SJCRH30 (cell line): ENCODE measurements at places on chromosomes 2 and 18.

DNA sequence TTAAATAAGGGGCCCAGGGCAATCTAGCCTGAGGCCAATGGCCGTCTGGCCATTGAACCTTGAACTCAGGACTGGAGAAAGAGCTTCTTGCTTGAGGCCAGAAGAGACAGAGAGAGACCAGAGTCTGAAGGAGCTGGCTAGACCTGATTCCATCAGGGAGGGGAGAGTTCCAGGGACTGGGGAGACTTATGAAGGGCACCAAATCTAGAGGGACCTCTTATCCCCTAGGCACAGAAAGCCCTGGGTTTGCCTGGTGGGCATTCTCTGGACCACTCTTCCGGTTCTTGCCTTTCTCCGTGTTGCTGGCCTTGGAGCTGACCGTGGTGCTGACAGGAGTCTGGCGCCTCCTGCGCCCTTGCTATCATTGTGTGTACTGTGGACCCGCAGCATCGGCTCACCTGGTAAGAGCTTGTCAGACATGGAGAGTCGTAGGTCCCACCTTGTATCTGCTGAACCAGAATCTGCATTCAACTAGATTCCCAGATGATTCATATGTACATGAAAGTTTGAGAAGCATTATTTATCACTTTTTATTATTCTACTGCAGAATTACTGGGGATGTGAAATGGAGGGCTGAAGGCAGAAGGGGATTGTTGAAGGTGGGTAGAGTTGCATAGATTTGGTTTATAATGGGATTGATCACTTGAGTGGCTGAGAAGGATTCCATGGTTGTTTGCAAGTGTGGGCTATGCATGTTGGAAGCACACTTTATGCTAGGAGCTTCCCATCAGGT, 4.3 kb upstream of the TRPM8 start:
- no peaks in the 10 kb centered on the region for H3K36me3 ChIP-seq
- H3K4me1 ChIP-seq, result no peaks in the 10 kb centered on the region
- DNase-seq, result peak; percentile 70
- H3K27me3 ChIP-seq, result no peaks in the 10 kb centered on the region
- no peak overlapping the region for H3K4me3 ChIP-seq
- no peak overlapping the region for H3K27ac ChIP-seq

DNA sequence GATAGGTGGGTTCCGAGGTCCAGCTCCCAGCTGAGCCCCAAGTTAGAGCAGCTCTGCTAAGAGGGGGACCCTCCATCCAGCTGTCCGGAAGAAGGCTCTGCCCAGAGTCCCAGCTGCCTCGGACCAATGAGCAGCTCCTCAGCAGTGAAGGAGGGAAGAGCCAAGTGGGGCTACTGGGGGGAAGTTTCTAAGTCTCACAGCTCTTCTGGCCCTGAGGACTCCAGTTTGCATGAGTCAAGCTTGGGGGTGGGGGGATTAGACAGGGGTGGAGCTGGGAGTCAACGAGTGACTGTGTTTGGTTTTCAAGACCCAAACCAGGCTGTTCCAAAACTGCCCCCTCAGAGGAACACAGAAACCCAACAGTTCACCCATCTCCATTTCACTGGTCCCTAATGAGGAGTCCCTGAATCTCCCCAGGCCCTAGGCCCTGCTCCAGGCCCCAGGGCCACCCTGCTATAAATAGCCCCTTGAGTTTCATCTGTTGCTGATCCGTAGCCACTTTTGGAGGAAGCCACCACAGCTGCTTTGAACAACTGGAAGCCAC, 100.9 kb downstream of the TNS1 start:
- H3K27ac ChIP-seq, result peak overlapping the region; percentile 38
- no peak overlapping the region for H3K4me3 ChIP-seq
- H3K27me3 ChIP-seq, result no peaks in the 10 kb centered on the region
- peak; percentile 48 for DNase-seq
- peaks cover 8% of the 10 kb centered on the region for H3K4me1 ChIP-seq

DNA sequence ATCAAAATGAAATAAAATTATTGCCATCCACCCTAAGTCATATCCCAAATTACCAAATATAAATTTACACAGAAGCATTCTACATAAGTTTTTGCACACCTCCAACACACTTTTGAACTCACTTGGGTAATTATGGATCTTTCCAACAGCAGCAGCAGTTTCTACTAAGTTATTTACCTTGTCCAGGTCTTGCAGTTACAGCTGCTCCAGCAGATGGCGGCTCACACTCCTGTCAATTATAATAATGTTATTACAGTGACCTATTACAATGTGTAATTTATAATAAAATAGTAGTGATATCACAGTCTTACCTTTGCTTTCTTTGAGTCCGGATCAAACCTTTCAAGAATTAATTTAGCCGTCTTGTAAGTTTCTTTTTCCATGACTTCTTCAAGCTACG, 37.9 kb downstream of the LNPK start:
- no peaks in the 10 kb centered on the region for H3K4me1 ChIP-seq
- H3K27ac ChIP-seq, result no peak overlapping the region
- H3K27me3 ChIP-seq, result no peaks in the 10 kb centered on the region

DNA sequence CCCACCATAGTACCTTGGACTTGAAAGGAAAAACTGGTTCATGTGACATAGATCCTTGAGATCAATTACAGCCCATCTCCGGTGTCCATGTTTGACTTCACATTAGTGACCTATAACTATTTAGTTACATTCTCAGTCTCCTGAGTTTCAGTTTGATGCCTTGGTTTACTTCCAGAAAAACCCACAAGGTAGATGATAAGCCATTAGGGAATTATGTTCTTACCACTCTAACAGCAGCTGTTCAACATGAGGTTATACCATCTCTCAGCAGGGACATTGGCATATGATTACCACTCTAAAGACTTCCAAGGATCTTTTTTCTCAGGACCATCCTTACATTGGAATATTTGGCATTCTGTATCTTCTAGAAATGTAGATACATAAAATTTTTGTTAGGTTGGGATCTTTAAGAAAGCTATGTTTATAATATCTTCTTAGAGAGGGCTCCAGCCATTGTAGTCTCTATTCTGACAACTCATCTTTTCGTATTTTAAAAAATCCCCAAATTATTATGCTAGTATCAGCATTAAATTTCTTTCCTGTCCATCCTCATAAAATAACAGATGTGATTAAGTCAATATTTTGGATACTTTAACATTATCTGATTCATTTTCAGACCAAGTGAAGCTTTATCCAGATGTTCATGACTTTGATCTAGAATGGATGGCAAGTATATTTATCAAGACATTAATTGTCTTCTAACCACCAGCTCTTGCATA, 258.9 kb downstream of the RDH14 start:
- H3K27ac ChIP-seq, result peak overlapping the region; percentile 75
- peak; percentile 44 for DNase-seq
- no peak overlapping the region for H3K4me3 ChIP-seq
- no peaks in the 10 kb centered on the region for H3K27me3 ChIP-seq

GRCh38 chr2:190789074-190790004, 91.3 kb upstream of the GLS start:
- DNase-seq, result no peak
- no peak overlapping the region for H3K27ac ChIP-seq
- no peaks in the 10 kb centered on the region for H3K27me3 ChIP-seq
- peaks cover 11% of the 10 kb centered on the region for H3K4me1 ChIP-seq

GRCh38 chr2:171706152-171706803, 19.0 kb downstream of the DYNC1I2 start:
- H3K27me3 ChIP-seq, result no peaks in the 10 kb centered on the region
- H3K4me3 ChIP-seq, result no peak overlapping the region
- DNase-seq, result no peak
- peaks cover 21% of the 10 kb centered on the region for H3K36me3 ChIP-seq
- peaks cover 4% of the 10 kb centered on the region for H3K4me1 ChIP-seq

GRCh38 chr2:71548646-71549425, 95.5 kb downstream of the DYSF start:
- H3K4me3 ChIP-seq, result no peak overlapping the region
- DNase-seq, result peak; percentile 89
- H3K36me3 ChIP-seq, result peaks cover 3% of the 10 kb centered on the region; the same call in 1 of the 2 replicates
- H3K27me3 ChIP-seq, result no peaks in the 10 kb centered on the region
- peaks cover 6% of the 10 kb centered on the region for H3K4me1 ChIP-seq
- peak overlapping the region; percentile 17 for H3K27ac ChIP-seq

- H3K4me3 ChIP-seq, result no peak overlapping the region
- no peaks in the 10 kb centered on the region for H3K36me3 ChIP-seq
- H3K27me3 ChIP-seq, result no peaks in the 10 kb centered on the region
- no peak for DNase-seq
- no peaks in the 10 kb centered on the region for H3K4me1 ChIP-seq
Measured at GRCh38 chr2:180048251-180048650, 41.2 kb upstream of the CWC22 start.

- no peaks in the 10 kb centered on the region for H3K36me3 ChIP-seq
- peaks cover 7% of the 10 kb centered on the region for H3K27me3 ChIP-seq
- no peak overlapping the region for H3K4me3 ChIP-seq
- no peak overlapping the region for H3K27ac ChIP-seq
- H3K4me1 ChIP-seq, result no peaks in the 10 kb centered on the region
- DNase-seq, result no peak
Measured at GRCh38 chr2:21041943-21042707, 1.7 kb downstream of the APOB start.

GRCh38 chr2:17661460-17661859, 92.2 kb downstream of the SMC6 start:
- H3K4me3 ChIP-seq, result no peak overlapping the region
- H3K27ac ChIP-seq, result no peak overlapping the region
- DNase-seq, result no peak
- H3K36me3 ChIP-seq, result peaks cover 40% of the 10 kb centered on the region

GRCh38 chr2:71702971-71703898, 249.9 kb downstream of the DYSF start:
- DNase-seq, result no peak
- H3K27me3 ChIP-seq, result peaks cover 3% of the 10 kb centered on the region; the same call in 1 of the 2 replicates
- no peak overlapping the region for H3K4me3 ChIP-seq
- no peaks in the 10 kb centered on the region for H3K36me3 ChIP-seq
- peaks cover 38% of the 10 kb centered on the region for H3K4me1 ChIP-seq

DNA sequence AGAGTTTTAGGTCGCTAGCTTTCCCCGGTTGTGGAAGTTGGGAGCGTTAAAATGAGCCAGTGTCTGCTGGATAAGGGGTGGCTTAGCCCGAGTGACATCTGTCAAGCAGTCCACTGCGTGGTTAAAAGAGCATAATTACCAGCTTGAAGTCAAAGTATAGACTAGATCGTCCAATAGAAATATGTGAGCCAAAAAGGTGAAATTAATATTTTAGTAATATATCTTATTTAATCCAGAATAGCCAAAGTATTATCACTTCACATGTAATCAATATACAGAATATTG, 654 bp downstream of the COMMD1 start:
- H3K4me1 ChIP-seq, result no peaks in the 10 kb centered on the region
- no peaks in the 10 kb centered on the region for H3K27me3 ChIP-seq
- DNase-seq, result no peak
- H3K4me3 ChIP-seq, result peak overlapping the region; percentile 73
- H3K36me3 ChIP-seq, result no peaks in the 10 kb centered on the region

GRCh38 chr2:74571058-74571457, 16.5 kb downstream of the DOK1 start:
- H3K4me1 ChIP-seq, result no peaks in the 10 kb centered on the region
- H3K4me3 ChIP-seq, result no peak overlapping the region
- H3K36me3 ChIP-seq, result no peaks in the 10 kb centered on the region
- H3K27ac ChIP-seq, result no peak overlapping the region
- H3K27me3 ChIP-seq, result peaks cover 13% of the 10 kb centered on the region; the same call in 1 of the 2 replicates

DNA sequence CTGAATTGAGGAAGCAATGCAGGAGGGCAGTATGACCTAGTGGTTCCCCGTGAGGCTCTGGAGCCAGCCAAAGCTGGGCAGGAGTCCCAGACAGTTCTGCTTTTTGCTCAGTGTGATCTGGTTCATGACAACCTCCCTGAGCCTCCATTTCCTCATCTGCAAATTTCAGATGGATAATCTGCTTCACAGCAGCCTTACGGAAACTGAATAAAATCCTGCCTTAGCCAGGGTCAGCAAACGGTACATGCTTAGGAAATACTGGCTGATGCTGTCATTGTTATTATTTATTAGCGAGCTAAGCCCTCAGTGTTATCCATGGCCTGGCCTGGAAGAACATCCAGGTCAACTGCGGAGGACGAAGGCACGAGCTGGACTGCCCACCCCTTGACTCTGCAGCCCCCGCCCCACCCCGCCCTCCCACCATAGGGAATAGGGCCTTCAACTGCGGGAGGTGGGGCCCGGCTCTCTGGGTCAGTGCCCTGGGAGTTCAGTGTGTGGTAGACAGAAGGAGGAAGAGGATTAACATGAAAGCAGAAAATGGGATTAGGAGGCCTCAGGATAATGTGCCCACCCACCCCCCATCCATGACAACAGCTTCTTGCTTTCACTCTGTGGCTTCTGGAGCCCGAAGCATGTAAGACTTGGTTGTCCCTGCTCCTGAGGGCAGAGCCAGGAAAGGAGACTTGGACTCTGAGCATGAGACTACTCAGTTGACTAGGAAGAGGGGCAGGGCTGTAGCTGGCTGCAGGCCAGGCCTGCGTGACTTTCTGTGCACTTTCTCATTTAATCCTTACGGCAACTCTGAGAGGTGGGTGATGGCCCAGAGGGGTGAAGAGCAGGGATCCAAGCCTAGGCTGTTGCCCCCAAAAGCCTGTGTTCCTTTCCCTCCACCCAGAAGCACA, 13.1 kb downstream of the PKDCC start:
- DNase-seq, result peak; percentile 79
- H3K4me1 ChIP-seq, result peaks cover 74% of the 10 kb centered on the region
- H3K4me3 ChIP-seq, result no peak overlapping the region
- H3K36me3 ChIP-seq, result peaks cover 42% of the 10 kb centered on the region

- no peaks in the 10 kb centered on the region for H3K4me1 ChIP-seq
- no peak overlapping the region for H3K27ac ChIP-seq
- DNase-seq, result no peak
- no peaks in the 10 kb centered on the region for H3K27me3 ChIP-seq
Measured at GRCh38 chr2:235776531-235776930, 282.7 kb downstream of the AGAP1 start.

GRCh38 chr2:99593692-99594427, 104.0 kb upstream of the REV1 start:
- peaks cover 13% of the 10 kb centered on the region for H3K27me3 ChIP-seq
- no peaks in the 10 kb centered on the region for H3K4me1 ChIP-seq

- no peak overlapping the region for H3K27ac ChIP-seq
- peaks cover 41% of the 10 kb centered on the region for H3K36me3 ChIP-seq
- no peaks in the 10 kb centered on the region for H3K27me3 ChIP-seq
- no peaks in the 10 kb centered on the region for H3K4me1 ChIP-seq
- no peak for DNase-seq
- H3K4me3 ChIP-seq, result no peak overlapping the region
Measured at GRCh38 chr2:69122271-69122670, 109.3 kb downstream of the ANTXR1 start.

- H3K27ac ChIP-seq, result no peak overlapping the region
- H3K27me3 ChIP-seq, result no peaks in the 10 kb centered on the region
- no peaks in the 10 kb centered on the region for H3K36me3 ChIP-seq
- H3K4me3 ChIP-seq, result no peak overlapping the region
- no peak for DNase-seq
Measured at GRCh38 chr2:237593596-237594320, 3.2 kb upstream of the RAB17 start.

- no peak for DNase-seq
- H3K36me3 ChIP-seq, result no peaks in the 10 kb centered on the region
- H3K4me1 ChIP-seq, result peaks cover 11% of the 10 kb centered on the region
- no peaks in the 10 kb centered on the region for H3K27me3 ChIP-seq
- H3K27ac ChIP-seq, result no peak overlapping the region; the same call in 1 of the 2 replicates
- H3K4me3 ChIP-seq, result peak overlapping the region; percentile 63
Measured at GRCh38 chr2:54330926-54331835, 75.2 kb upstream of the TSPYL6 start.
